ENCODE measurements at places on chromosomes 5 and 9.

DNA sequence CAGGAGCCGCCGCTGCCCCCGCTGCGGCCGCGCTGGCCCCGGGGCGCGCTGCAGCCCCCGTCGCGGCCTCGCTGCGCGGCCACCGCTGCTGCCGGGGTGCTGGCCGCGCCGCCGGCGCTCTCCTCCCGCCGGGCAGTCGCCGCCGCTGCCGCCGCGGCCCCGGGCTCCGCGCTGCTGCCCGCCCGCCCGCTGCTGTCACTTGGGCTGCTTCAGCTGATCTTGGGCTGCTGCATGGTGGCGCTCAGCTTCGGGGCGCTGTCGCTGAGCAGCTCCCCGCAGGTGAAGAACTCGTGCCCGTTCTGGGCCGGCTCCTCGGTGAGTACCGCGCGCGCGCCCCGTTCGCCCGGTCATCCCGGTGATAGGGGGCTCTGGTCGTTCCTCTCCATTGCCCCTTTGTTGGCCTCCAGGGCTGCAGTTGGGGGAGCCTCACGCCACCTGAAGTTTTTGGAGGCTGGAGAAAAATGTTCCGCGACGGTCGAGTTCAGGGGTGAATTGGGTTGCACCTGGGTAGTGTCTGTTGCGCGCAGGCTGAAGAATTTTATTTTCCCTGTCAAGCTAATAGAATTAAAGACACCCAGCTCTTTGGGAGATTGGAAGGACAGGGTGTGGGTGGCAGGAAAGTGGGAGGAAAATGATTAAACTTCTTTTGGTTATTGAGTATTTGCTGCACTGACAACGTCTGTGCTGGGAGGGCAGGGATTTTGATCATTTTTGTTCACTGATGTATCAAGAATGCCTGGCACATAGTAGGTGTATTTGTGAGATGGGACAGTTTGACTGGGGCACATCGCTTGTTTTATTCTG, 596 bp downstream of the ENTREP1 start:
- peak; percentile 27 for DNase-seq

DNA sequence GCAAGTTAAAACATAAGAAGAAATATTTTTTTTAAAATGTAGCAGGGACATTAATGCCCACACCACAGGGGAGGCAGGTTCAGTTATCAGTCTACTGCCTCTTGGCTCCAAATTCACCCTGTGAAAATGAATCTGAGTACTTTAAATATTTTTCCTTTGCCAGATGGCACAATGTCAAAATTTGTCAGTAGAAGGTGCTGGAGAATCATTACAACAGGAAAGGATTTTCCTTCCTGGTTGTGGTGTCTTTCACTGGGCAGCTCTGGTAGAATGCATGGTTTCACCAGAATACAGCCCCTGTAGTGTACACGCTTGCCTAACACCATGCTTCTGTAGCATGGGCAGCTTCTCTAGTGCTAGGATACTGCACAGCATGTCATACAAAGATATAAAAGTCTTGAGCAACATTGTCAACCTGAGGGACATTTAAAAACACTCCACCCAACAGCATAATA, 9.7 kb upstream of the SREK1 start:
- peak; percentile 63 for DNase-seq

DNA sequence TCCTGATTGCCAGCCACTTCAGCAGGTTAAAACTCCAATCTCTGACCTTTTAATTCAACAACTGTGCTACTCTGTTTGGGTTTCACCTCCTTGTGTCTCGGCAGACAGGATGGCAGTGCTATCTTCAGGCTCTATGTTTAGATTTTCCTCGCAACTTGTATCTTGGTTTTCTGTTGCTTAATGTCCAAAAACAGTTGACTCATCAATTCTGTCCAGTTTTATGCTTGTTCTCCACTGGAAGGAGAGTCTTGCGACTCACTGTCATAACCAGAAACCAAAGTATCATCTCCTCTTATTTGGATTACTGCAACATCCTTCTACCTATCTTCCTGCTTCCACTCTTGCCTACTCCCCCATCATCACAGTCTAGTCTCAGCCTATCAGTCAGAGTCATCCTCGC, 130.9 kb upstream of the ADAMTS16 start:
- DNase-seq = no peak

DNA sequence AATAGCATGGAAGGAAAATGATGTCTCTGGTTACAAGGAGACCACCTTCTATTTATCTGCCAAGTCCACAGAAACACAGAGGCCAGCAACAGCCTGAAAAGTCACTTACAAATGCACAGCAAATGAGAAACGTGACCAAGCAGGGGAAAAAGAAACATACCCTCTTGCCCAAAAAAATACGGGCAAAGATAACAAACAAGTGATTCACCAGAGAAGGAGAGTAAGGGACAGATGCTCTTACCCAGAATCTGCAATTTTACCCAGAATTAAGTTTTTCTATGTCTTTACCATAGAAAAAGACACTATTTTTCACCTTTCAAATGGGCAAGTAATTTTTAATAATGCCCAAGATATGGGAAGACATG, 28.1 kb downstream of the CAMSAP1 start:
- no peak for DNase-seq

DNA sequence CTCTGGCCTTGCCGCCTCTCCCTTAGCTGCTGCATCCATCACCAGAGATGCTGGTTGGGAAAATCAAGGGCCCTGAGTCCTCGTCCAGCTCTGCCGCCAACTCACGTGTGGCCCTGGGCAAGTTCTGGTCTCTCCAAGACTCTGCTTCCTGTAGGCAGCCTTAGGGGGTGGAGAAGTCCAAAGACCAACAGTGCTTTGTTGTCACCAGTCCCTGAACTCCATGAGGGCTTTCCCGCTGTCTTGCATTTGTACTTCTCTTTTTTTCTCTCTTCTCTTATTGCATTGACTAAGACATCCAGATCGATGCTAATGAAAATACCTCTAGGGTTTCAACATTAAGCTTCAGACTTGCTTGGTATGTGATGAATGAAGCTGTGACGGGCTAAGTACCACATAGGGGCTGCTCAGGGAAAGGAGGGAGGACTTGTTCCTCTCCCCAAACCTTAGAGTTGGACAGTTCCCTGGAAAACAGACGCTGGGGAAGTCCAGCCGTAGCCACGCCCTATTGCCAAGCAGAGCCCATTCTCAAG, 63.7 kb upstream of the STXBP1 start:
- DNase-seq = no peak

GRCh38 chr5:96342581-96342980, 90.5 kb downstream of the PCSK1 start:
- DNase-seq = no peak

DNA sequence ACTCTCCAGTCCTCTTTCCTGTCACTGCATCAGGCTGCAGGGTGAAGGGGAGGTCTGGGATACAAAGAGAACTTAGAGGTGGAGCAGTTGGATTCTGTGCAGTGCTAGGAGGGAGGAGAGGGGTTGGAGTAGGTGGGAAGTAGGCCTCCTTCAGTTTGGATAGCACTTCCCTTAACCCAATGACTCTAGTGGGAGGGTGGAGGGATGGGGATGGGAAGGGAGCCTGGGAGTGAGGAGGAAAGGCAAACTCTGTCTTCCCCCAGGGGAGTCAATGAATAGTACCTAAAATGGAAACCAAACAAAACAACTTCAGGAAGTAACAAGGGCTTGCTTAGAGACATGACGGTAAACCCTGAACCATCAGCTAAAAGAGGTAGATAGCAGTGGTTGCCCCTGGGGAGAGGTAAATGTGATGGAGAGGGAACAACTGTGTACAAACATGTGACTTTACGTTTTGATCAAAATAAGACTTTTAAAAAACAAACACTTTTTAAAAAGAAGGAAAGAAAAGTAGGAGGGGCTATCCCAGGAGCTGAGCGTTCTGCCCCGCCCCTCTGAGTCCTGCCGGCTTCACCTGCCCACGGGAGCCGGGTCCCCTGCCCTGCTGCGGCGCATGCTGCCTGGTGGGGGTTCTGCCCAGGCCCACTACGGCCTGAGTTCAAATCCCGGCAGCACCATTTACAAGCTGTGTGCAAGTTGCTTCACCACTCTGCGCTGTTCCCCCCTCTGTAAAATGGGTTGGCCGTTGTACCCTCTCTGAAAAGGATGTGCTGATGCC, 30.9 kb downstream of the GSN start:
- peak; percentile 38 for DNase-seq

DNA sequence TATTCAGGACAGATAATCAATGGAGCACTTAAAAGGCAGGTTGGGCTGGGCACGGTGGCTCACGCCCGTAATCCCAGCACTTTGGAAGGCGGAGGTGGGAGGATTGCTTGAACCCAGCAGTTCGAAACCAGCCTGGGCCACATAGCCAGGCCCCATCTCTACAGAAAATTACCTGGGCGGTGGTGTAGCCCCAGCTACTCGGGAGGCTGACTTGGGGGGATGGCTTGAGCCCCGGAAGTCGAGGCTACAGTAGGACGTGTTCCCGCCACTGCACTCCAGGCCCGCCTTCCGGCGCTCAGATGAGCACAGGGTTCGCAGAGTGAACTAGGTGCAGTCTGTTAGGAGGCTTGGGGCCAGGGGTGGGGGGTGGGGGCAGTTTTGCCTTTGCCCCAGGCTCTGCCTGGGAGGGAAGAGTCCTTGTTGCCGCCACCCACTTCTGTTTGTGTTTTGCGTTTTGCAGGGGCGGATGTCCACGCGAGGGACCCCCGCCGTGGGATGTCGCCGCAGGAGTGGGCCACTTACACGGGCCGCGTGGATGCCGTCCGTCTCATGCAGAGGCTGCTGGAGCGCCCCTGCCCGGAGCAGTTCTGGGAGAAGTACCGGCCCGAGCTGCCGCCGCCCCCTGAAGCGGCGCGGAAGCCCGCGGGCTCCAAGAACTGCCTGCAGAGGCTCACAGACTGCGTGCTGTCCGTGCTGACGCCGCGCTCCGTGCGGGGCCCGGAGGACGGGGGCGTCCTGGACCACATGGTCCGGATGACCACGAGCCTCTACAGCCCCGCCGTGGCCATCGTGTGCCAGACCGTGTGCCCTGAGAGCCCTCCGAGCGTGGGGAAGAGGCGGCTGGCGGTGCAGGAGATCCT, 85.2 kb downstream of the ANKRD33B start:
- DNase-seq = no peak

DNA sequence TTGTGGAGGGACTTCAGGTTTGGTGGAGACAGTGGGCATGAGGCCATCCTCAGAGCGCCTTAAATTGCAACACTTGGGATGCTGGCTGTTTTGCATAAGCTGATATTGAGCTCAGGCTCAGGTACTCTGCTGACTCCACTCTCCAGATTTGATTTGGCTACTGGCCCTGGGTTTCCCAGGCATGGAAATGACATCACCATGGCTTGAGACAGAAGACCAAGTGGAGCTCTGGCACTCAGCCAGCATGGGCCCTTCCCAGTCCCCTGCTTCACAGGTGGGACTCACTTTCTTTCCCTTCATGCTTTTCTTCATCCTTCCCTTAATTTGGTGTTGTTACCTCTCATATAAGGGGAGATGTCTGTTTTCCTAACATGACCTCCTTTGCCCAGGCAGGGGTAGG, 72.0 kb upstream of the IL12B start:
- no peak for DNase-seq

DNA sequence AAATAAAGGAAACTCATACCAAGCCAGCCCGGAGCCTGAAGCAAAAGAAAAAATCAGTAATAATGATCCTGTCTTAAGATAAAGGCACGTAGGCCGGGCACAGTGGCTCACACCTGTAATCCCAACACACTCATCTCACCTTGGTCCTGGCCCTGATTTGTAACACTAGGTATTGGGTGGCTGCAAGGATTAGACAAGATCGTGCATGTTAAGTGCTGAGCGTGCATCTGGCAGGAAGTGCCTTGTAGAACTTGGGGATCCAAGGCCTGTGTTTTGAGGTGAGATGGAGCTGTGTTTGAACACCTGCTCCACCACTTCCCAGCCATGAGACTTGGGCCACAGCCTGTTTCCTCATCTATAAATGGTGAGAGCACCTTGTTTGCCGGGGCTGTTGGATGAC, 41.5 kb downstream of the SPRY4 start:
- no peak for DNase-seq

- no peak for DNase-seq
Measured at GRCh38 chr5:28750251-28750650, 1711.9 kb upstream of the CDH9 start.

DNA sequence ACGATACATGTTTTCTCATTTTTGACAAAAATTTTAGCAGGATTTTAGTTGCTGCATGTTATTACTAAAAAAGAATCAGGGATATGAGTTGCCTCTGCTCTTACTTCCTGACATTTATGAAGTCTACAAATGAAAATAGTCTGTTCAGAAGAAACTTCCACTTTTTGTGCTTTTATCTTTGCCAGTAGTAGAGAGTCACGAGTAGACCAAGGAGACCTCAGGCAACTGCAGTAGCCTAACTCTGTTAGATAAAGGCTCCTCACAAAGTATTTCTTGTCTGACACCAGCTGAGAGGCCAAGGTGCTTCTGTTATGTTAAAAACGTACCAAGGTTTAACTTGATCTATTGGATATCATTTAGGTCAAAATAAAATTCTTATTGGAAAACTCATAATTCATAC, 333.9 kb downstream of the NR2F1-AS1 start:
- no peak for DNase-seq

- no peak for DNase-seq
Measured at GRCh38 chr9:125985998-125986655, 239.0 kb downstream of the PBX3 start.

DNA sequence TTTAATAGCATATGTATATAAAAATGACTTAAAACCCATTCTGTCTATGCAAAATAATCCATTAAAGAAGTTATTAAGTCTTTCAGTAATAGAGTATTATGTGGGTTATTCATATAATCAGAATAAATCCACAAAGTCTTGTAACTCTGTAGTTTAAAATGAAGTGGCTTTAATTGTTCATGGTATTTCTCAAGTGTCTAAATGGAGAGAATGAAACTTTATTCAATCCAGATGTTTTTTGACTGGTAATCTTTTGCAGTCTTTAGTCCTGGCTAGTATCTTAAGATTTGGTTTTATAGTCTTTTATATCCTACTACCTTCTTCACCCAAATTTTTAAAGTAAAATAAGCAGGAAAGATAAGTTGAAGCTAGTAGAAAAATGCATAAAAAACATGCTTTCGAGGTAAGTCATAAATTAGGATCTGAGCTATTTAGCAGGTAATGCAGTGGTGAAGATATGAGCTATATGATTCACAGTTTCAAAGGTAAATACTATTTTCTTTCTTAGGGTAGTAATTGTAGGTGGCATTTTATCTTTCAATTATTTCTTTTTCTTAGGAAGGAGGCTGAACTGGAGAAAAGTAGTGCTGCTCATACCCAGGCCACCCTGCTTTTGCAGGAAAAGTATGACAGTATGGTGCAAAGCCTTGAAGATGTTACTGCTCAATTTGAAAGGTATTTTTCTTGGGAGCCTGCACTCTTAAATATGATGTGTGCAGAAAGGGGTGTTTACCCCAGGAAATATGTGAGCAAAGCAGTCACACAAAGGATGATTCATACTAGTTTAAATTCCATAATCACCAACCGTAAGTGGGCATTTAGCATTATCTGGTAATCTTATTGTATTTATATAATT, 17.9 kb downstream of the HMMR start:
- no peak for DNase-seq

GRCh38 chr5:159593518-159594073, 263.3 kb upstream of the IL12B start:
- DNase-seq = no peak

All from NCI-H2029 (cell line).